ENCODE measurements at places on chromosomes 1 and 21. TPM values are rescaled to one million over a fixed set of nuclear protein-coding genes. Genes with fewer than 3 reads are reported as not detected.

GRCh38 chr1:26745191-26745590, 42.6 kb upstream of the PIGV start:
- no peak for DNase-seq

The SLC16A4 gene
- total RNA-seq: 29.8 TPM

DNA sequence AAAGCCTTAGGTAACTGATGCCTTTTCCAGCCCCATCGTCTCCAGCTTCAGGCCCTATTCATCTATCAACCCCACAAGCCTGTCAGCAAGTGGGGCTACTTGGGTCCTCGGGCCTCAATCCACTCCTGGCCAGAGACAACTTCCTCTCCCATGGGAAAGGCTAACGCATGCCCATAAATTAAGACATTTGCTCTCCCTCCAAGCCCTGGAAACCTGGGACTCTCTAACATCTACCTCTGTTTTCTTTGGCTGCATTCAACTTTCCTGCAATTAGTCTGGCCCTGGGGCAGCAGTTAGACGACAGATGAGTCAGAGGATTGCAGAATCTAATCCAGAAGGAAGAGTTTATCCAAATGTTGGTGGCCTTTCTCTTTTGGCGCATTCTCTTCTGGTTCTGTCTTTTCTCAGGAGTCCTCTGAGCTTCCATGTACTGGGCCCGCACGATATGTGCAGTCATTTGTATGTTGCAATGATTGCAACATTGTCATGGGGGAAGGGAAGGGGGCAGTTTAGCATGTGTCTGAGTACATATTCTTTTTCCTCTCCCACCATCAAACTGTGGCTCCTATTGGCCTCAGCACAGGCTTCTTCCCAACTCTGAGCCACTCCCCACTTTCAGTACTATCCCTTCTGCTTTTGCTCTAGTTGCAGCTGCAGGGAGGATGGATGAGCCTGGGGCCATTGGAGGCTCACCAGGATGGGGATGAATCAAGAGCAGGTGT, 54.4 kb downstream of the NAV1 start:
- no peak for DNase-seq

The CLIC6 gene
- total RNA-seq: 3.9 TPM
